Body of pancreas (tissue), 4 donors: ENCODE measurements at places on chromosomes 7 and 10. TPM values are rescaled to one million over a fixed set of nuclear protein-coding genes. Genes with fewer than 3 reads are reported as not detected.

Gene ANKRD61
- total RNA-seq: not detected

Gene ASIC3
- 0.78 TPM for total RNA-seq

Gene AGBL3
- total RNA-seq: 2.6 TPM

Gene HERC4
- total RNA-seq: 21.4 TPM

DNA sequence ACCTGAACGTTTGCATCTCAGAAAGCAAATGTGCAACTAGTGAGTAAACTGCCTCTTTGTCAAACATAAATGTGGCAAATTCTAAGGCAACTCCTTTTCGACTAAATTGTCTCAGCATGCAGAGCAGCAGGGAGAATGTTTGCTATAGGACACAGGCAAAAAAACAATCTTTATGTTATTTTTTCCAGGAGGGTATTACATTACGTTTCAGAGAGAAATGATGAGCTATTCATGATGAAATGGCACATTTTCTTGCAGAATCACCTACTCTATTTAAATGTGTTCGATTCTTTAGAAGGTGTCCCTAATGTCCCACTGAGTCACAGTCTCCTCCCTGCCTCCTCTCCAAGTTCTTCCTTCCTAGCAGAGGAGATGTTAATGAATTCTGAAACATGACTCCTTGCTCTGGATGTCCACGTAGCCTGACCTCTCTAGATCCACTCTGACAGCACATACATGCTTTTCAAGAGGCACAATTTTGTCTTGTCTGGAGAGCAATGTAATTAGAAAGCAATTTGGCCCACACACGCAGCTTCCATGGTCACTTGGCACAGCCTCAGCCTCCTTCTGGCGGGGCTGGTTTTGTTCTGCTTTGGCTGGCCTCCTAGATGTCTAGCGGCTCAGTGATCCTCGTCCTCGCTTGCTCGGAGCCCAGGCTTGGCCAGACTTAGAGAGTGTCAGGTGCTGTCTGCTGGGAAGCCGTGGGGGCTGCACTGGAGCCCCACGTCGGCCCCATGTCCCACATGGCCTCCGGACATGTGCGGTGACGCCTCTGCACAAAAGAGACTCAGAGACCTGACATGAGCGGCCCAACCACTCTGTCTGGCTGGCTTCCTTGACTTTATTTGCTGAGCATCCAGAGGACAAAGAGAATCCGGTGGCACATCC is 125.7 kb upstream of the ZNF438 start:
- H3K36me3 ChIP-seq: no peaks in the 10 kb centered on the region
- H3K4me3 ChIP-seq: no peak overlapping the region
- no peak overlapping the region for H3K27ac ChIP-seq
- no peaks in the 10 kb centered on the region for H3K27me3 ChIP-seq
- H3K4me1 ChIP-seq: no peaks in the 10 kb centered on the region

- H3K27me3 ChIP-seq: no peaks in the 10 kb centered on the region
These were observed 46.9 kb downstream of the PRPF18 start for GRCh38 chr10:13633689-13634088.

DNA sequence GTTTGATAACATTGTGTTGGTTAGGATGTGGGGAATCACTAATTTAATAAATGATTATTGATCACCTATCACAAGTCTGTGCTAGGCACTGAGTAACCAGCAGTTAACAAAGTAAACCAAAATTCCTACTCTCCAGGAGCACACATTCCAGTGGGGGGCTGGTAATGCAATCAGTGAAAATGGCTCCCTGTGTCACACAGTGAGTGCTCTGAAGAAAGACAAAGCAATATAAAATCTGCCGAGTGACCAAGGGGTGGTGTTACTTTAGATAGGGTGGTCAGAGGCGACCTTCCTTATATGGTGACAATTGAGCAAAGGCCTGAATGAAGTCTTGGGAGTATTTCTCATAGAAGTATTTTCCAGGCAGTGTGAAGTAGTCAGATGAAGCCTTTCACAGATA is 13.6 kb upstream of the SMC3 start:
- no peak overlapping the region for H3K4me3 ChIP-seq
- H3K27ac ChIP-seq: peak overlapping the region; percentile 70

DNA sequence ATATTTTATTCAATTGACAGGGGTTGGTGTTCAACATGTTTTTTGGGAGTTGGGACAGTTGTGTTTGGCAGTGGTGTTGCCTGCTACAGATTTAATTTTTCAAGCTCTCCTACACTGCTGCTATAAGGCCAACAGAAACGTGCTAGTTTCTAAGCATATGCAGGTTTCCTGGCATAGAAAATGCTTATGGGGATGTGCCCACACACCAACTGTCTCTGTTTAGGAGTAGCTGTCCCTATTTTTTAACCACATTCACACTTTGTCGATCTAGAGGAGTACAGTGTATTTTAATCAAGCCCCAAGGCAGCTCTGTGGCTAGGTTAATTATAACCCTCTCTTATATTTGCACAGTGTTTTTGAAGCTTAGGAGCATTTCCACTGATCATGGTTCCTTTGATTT is 28.6 kb downstream of the TMEM178B start:
- H3K27me3 ChIP-seq: no peaks in the 10 kb centered on the region
- H3K4me1 ChIP-seq: peaks cover 5% of the 10 kb centered on the region
- H3K36me3 ChIP-seq: no peaks in the 10 kb centered on the region
- no peak overlapping the region for H3K4me3 ChIP-seq
- no peak for DNase-seq
- H3K27ac ChIP-seq: no peak overlapping the region

- DNase-seq: no peak
- H3K36me3 ChIP-seq: no peaks in the 10 kb centered on the region
- no peaks in the 10 kb centered on the region for H3K27me3 ChIP-seq
- no peak overlapping the region for H3K4me3 ChIP-seq
These were observed 78.8 kb downstream of the FAM13C start for GRCh38 chr10:59283456-59284091.

DNA sequence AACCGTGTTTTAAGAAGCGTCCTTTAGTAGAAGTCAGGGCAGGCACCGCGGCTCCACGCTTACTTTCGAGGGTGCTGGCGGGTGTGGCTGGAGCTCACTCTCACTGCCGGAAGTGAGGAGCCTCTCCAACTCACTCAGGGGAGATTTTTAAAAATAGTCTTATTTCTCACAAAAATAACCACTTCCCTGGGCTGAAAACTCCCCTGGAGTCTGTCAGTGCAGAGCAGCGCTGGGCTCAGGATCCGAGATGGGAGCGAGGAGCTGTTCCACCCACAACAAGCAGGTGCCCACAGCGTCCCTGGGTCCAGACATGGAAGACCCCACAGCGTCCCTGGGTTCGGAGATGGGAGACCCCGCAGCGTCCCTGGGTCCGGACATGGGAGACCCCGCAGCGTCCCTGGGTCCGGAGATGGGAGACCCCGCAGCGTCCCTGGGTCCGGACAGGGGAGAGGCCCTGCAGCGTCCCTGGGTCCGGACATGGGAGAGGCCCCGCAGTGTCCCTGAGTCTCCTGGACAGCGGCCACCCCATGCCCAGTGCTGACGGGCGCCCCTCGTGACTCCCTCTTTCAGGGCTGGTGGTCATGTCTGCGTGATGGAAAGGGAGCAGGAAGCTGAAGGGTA is 51.2 kb downstream of the VIPR2 start:
- no peaks in the 10 kb centered on the region for H3K27me3 ChIP-seq
- H3K4me3 ChIP-seq: no peak overlapping the region
- peaks cover under 1% of the 10 kb centered on the region for H3K4me1 ChIP-seq
- H3K27ac ChIP-seq: no peak overlapping the region
- H3K36me3 ChIP-seq: no peaks in the 10 kb centered on the region

DNA sequence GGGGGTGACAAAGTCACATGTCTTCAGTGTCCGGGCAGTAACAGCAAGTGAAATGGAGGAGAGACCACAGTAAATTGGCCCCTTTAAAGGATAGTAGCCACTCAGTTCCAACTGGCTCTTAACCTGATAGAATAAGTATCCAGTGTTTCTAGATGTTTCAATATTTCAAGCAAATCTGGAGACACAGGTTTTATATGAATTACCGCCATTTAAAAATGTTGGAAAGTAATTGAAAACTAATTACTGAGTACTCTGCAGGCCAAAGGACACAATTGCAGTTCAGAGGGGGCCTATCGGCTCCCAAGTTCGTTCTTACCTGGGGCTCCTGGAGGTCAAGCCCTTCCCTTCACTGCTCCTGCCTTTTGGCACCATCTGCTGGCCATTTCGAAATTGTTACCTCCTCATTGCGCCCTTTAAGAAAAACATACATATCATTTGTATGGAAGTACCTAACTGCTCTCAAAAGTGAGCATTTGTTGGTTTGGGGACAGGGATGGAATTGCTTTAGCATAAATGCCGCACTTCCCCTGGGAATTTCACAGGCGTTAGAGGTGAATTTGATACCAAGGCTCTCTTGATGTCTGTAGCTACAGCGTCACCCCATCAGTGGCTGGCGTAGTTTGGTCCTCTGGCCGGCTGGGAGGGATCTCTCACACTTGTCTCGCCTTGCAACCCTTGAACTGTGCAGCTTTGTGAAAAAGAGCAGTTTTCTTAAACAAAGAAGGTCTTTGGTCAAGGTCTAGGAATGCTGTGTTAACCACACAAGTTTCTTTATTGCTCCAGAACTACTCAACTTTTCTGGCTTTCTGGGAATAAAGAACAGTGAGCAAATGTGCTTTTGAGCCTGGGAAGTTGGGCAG is 220.0 kb downstream of the ARHGAP21 start:
- peak; percentile 72 for DNase-seq
- H3K27me3 ChIP-seq: no peaks in the 10 kb centered on the region
- H3K4me3 ChIP-seq: no peak overlapping the region
- H3K27ac ChIP-seq: no peak overlapping the region
- H3K36me3 ChIP-seq: peaks cover 3% of the 10 kb centered on the region
- H3K4me1 ChIP-seq: no peaks in the 10 kb centered on the region

GRCh38 chr10:88343761-88344484 is 239.2 kb downstream of the RNLS start:
- no peaks in the 10 kb centered on the region for H3K27me3 ChIP-seq
- H3K4me1 ChIP-seq: peaks cover 23% of the 10 kb centered on the region
- no peak overlapping the region for H3K27ac ChIP-seq
- no peak for DNase-seq
- H3K4me3 ChIP-seq: no peak overlapping the region

- H3K4me3 ChIP-seq: no peak overlapping the region
- H3K36me3 ChIP-seq: no peaks in the 10 kb centered on the region
- DNase-seq: peak; percentile 39
These were observed 93.0 kb upstream of the SLC25A13 start for GRCh38 chr7:96414931-96415292.

GRCh38 chr10:78992333-78992732 is 76.4 kb upstream of the ZMIZ1 start:
- H3K27me3 ChIP-seq: no peaks in the 10 kb centered on the region
- no peak for DNase-seq
- H3K36me3 ChIP-seq: no peaks in the 10 kb centered on the region
- no peak overlapping the region for H3K27ac ChIP-seq

GRCh38 chr10:3813986-3814837 is 29.2 kb upstream of the KLF6 start:
- peaks cover 28% of the 10 kb centered on the region for H3K4me1 ChIP-seq
- H3K36me3 ChIP-seq: no peaks in the 10 kb centered on the region
- no peak for DNase-seq
- H3K27ac ChIP-seq: no peak overlapping the region

- H3K36me3 ChIP-seq: no peaks in the 10 kb centered on the region
- no peak overlapping the region for H3K27ac ChIP-seq
- no peak overlapping the region for H3K4me3 ChIP-seq
- H3K27me3 ChIP-seq: no peaks in the 10 kb centered on the region
- DNase-seq: no peak
These were observed 277.4 kb downstream of the FZD1 start for GRCh38 chr7:91541641-91542040.

DNA sequence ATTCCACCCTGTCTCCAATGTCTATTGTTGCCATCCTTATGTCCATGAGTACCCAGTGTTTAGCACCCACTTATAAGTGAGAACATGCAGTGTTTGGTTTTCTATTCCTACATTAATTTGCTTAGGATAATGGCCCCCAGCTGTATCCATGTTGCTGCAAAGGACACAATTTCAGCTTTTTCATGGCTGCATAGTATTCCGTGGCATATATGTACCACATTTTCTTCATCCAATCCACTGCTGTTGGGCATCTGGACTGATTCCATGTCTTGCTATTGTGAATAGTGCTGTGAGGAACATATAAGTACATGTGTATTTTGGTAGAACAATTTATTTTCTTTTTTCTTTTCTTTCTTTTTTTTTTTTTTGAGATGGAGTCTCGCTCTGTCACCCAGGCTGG is 68.2 kb downstream of the TMEM178B start:
- H3K27ac ChIP-seq: no peak overlapping the region
- H3K36me3 ChIP-seq: no peaks in the 10 kb centered on the region
- no peaks in the 10 kb centered on the region for H3K4me1 ChIP-seq
- no peak for DNase-seq

DNA sequence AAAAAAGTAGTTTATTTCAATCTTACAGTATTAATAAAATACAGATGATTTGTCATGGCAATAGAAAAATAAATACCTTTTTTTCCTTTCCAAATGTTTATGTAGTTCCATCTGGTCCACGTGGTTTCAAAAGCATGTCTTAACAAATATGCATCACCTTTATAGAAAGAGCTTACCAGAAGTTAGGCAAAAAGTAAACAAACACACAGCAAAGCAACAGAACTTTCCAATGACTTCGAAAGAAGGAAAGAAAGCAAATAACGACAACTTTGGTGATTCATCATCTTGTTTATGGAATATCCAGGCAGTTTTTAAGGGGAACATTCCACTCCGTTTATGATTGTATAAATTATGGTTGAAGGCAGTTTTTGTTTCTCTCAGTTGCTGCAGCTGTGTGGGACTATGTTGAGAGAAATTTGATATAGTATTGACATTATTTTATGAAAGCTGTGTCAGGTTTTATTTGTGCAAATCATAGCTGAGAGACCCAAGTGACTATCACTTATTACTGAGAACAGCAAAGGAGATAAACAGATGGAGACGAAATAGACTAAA is 203.1 kb downstream of the CDC14C start:
- no peaks in the 10 kb centered on the region for H3K4me1 ChIP-seq
- H3K27ac ChIP-seq: no peak overlapping the region
- no peaks in the 10 kb centered on the region for H3K36me3 ChIP-seq
- DNase-seq: no peak
- no peak overlapping the region for H3K4me3 ChIP-seq

DNA sequence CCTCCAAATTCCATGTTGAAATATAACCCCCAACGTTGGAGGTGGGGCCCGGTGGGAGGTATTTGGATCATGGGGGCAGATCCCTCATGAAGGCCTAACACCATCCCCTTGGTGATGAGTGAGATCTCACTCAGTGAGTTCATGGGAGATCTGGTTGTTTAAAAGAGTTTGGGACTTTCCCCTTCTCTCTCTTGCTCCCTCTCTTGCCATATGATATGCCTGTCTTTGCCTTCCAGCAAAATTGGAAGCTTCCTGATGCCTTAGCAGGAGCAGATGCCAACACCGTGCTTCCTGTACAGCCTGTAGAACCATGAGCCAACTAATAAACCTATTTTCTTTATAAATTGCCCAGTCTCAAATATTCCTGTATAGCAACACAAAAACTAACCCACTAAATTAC is 55.7 kb upstream of the CDK1 start:
- DNase-seq: no peak
- no peaks in the 10 kb centered on the region for H3K27me3 ChIP-seq
- H3K27ac ChIP-seq: no peak overlapping the region
- H3K36me3 ChIP-seq: no peaks in the 10 kb centered on the region
- H3K4me1 ChIP-seq: no peaks in the 10 kb centered on the region
